ENCODE measurements at places on chromosomes 7 and 10.
A peak's percentile ranks its signal among the peaks of the same experiment; 100 is the strongest.

DNA sequence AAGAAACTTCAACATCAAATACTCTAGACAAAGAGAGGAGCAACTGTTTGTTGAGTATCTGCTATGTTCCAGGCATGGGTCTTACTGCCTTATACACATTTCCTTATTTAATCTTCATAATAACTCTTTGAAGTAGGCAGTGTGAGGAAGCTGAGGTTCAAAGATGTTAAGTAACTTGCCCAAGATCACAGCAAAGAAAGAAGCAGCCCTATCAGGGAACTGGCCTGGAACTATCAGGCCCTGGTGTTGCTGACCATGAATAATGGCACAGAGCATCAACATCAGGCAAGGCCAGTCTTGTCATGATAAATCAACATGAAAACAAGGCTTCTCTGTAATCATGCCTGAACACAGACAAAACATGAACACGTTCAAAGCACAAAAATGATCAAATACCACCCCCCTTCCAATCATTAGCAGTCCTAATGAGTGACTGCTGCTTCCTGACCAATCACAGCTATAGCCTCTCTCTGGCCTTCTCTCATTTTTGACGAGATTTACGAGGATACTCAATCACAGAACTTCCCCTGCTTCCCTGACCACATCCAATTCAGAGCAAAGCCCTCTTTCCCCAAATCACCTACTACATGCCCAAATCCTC is 2.3 kb downstream of the GSDME start:
- no peak for DNase-seq

DNA sequence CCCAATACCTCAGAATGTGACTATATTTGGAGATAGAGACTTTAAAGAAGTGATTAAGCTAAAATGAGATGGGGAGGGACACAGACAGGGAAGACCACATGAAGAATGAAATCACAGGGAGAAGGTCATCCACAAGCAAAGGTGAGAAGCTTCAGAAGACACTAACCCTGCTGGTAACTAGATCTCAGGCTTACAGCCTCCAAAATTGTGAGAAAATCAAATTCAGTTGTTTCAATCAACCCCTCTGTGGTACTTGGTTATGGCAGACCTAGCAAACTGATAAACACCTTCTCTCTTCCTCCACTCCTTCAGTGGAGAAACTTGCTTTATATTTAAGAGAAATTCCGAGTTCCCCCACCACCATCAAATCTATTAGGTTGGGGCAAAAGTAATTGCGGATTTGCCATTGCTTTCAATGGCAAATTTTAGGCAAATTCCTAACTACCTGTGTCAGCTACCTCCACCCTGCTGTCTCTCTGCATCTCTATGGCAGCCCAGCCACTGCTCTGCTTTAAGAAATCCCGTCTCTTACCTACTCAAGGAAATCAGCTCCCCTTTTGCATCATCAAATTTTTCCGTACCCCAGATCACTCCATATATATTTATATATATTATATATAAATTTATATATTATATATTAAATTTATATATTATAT is 38.2 kb downstream of the SEMA3E start:
- DNase-seq, result no peak

DNA sequence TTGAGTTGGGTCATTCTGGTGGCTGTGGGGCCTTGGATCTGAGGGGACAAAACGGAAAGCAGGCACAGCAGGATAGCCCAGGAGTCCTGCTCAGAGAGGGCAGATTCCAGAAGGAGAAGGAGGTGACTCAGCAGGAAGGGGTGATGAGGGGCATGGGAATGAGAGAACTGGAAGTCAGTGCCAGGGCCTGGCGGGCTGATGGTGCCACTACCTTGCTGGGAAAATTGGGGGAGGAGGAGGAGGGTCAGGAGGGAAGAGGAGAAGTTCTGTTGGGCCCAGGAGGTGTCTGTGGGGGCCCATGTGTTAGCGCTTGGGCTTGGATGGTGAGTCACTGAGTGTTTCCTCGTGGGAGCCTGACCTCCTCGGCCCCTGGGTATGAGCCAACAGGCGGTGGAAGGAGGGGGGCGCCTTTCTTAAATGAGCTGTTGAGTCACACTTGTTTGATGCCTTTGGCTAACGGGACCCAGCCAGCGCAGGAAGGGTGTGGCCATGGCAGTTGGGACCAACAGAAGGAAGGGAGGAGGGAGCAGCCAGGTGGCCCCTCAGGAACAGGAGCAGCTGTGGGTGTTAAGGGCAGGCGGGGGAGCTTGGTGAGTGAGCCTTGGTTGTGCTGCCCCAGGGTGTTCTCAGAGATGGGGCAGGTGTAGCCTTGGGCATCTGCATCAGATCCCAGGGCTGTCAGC is 130.0 kb upstream of the BTBD16 start:
- peak; percentile 52 for DNase-seq

DNA sequence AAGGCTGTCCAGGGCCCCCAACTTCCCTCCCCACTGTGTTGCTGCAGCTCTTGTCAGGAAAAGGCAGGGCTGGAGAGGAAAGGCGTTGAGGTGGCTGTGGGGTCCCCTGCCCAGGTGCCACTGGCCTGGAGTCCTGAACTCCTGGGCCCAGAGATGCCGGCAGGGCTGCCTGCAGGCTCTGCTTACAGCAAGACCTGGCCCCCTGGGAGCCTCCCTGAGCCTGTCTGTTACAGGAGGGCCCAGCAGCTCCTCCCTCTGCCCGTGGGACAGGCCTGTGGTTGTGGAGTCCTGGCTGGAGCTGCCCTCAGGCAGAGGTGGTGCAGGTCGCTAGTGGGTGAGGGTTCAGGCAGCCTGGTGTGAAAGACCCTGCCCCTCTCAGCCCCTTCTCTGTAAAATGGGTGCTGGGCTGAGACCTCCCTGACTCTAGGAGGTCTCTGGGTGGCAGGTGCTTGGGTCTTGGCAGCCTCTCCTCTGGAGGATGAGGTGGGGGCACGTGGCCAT is 9.9 kb downstream of the ANTXRL start:
- DNase-seq, result no peak

- no peak for DNase-seq
Observed at GRCh38 chr10:106446920-106447319, 717.6 kb downstream of the SORCS1 start.

DNA sequence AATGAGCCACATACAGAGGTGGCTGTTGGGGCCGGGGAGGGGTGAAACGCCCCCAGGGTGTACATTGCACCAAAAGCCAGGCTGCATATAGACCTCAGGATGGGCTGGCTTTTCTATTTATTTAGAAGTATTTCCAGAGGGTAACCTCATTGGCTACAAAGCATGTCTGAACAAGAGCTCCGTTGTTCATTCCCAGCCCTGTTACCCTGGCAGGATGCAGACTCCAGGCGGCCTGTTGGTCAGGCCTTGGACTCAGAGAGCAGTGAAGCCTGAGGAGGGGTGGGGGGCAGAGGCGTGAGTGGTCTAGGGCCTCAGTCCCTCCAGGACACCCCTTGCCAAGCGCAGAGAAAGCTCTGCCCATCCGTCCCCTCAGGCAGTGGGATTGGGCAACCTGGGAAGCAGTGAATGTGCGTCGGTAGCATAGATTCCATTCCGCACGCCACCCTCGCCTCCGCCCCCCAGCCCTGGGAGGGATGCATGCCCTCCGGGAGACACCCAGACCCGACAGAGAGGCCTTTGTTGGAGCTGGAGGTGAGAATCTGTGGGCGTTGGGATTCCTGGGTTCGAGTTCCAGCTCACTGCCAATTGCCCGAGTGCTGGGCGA is 41.9 kb downstream of the TCF7L2 start:
- DNase-seq, result no peak

DNA sequence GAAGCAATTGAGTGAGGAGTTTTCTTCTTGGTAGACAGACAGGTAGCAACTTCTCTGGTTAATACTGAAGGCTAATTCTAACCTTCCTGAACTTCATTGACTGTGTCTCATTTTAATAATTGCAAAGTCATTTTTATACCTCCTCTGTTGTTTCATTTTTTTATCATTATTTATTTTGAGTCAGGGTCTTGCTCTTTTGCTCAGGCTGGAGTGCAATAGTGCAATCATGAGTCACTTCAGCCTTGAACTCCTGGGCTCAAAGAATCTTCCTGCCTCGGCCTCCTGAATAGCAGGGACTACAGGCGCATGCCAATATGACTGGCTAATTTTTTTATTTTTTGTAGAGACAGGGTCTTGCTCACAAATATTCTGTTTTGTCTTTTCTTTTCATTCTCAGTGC is 45.4 kb downstream of the APBB1IP start:
- no peak for DNase-seq

GRCh38 chr10:78217336-78217735 is 183.7 kb downstream of the RPS24 start:
- DNase-seq, result no peak

GRCh38 chr10:1628757-1629156 is 108.6 kb downstream of the ADARB2 start:
- DNase-seq, result no peak

DNA sequence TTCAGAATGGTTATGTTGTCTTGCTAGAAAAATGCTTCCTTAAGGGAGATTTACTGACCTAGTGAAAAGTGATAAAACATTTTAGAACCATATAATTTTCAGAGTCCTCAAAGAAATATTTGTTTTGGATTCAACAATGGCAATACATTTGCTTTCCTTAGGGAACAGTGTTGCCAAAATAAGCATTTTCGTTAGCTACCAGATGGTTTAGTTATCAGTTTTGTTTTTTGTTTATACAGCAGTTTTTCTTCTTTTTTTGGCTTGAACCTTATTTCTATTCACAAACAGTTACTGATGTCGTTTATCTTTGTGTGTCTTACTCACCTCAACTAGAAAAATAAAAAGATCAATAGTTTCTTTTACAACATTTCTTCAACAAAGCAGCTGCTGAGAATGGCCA is 48.6 kb downstream of the EXOC4 start:
- DNase-seq, result no peak

- no peak for DNase-seq
Observed at GRCh38 chr10:56346845-56347415, 14.1 kb downstream of the ZWINT start.

DNA sequence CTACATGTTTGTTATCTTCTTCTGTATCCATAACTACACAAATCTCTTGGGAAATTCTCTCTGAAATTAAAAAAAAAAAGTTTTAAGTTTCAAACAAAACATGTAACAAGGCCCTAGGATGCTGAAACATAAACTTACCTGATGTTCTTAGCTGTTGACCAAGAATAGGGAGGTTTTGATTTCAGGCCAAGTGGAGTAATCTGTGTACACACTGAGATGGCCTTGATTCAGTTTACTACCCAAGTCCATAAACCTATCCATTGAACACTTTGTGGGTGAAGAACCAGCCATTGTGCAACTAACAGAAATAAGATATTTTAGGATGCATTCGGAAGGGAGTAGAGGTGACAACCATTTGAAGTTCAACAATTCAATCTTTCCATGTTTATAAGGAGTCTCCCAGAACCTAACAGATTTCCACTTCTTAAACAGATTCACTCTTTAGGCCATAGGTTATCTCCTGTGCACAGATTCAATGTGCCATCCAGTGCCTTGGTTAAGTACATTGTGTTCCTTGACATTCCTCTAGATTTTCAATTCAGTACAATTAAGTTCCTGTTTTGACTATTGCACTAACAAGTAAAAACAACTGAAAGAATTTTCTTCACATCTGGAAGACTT is 143.1 kb downstream of the CRPPA start:
- no peak for DNase-seq

DNA sequence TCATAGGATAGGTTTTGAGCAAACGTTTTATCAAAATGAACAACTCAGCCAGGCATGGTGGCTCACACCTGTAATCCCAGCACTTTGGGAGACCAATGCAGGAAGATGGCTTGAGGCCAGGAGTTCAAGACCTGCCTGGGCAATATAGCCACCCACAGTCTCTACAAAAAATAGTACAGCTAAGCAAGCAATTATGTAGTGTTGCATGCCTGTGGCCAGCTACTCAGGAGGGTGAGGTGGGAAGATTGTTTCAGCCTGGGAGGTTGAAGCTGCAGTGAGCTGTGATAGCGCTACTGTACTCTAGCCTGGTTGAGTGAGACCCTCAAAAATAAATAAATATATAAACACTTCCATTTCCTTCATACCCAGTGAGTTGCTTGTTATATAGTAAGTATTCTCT is 67.1 kb downstream of the LSMEM1 start:
- DNase-seq, result no peak

DNA sequence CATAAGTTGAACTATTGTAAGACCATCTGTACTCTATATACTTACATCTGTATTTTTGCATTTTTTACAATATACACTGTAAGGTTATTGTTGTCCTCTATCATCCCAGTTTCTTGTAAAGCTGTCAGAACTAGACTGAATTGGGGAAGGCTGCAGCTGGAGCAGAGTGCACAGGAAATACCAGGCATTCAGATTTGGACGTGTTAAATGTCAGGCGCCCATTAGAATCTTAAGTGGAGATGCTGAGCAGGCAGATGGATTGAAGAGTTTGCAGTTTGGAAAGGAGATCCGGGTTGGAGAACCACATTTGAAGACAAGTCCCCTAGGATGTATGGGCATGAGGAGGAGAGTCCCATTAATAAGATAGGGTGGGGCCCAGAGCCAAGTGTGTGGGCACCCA is 40.4 kb downstream of the MTURN start:
- no peak for DNase-seq

DNA sequence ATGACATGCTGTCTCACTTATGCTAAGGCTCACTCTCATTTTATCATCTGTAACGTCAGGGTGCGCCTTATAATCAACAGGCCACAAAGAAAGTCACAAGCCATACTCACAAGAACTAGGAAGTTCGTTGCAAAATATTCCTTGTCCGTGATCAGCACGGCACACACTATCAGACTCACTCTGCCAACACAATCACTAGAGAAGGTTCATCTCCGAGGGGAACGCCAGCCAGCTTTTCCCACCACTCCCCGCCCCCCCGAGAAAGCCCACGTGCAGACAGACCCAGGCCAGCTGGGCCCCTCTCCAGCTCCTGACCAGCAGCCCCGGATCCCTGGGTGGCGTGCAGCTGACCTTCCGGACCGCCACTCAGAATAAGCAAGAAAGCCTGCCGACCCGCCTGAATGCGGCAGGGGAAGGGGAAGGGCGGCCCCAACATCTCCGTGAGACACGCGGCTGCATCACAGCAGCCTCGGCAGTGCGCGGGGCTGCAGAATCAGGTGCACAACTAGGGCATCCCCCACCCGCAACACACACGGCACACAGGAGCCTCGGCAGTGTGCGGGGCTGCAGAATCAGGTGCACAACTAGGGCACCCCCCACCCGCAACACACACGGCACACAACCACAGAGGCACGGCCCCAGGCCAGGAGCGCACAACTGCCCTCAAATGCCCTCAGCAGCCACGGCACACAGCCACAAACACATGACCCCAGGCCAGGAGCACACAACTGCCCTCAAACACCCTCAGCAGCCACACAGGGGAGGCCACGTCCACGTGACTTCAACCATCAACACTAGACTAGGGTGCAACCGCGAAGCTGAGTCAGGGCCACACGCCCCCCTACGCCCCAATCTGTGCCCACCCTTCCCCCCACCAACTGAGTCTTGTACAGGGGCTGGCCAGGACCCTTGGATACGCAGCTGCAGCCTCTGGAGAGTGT is 2.5 kb upstream of the GPR146 start:
- no peak for DNase-seq

- DNase-seq, result no peak
Observed at GRCh38 chr7:152850420-152850819, 90.9 kb downstream of the ACTR3B start.

All from Calu3 (cell line).